ENCODE measurements at places on chromosomes 4 and X.

DNA sequence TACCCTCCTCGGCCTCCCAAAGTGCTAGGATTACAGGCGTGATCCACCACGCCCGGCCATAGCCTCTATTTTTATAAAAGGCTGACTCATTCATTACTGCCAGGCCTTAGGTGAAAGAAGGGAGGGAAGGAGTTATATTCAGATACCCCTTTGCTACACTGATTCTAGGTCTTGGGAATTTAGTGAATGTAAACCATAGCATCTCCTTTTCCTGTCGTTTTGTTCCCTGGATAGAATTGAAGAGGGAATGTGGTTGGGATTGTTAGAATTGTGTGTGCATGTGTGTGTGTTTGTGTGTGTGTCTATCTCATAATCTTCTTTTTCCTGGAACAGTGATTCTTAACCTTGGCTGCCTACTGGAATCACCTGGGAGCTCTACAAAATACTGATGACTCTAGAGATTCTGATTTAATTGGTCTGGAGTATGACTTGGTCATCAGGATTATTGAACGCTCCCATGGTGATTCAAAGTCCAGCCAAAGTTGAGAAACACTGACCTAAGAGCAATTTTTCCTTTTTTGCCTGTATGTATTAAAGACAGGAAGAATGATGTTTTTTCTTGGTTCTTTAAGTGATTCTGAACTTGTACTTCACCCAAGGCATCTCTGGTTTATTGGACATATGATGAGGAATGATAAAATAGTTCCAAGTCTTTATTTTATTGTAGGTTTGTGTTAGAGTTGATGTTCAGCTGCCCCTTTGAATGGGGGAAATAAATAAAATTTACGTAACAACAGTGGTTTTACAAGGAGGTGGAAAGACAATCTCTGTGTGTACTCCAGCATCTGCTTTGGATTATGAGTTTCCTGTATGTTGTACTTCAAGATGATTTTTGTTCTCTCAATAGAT, 37.0 kb downstream of the NAP1L5 start:
- peak; percentile 72 for DNase-seq

- no peak for DNase-seq
These were observed 151.9 kb downstream of the BMPR1B start for GRCh38 chr4:94909645-94910044.

GRCh38 chrX:112085149-112085548, 2.6 kb upstream of the TRPC5 start:
- DNase-seq, result no peak

GRCh38 chr4:122858705-122859104, 32.1 kb downstream of the FGF2 start:
- no peak for DNase-seq

GRCh38 chr4:71550220-71551165, 211.7 kb downstream of the SLC4A4 start:
- DNase-seq, result no peak

DNA sequence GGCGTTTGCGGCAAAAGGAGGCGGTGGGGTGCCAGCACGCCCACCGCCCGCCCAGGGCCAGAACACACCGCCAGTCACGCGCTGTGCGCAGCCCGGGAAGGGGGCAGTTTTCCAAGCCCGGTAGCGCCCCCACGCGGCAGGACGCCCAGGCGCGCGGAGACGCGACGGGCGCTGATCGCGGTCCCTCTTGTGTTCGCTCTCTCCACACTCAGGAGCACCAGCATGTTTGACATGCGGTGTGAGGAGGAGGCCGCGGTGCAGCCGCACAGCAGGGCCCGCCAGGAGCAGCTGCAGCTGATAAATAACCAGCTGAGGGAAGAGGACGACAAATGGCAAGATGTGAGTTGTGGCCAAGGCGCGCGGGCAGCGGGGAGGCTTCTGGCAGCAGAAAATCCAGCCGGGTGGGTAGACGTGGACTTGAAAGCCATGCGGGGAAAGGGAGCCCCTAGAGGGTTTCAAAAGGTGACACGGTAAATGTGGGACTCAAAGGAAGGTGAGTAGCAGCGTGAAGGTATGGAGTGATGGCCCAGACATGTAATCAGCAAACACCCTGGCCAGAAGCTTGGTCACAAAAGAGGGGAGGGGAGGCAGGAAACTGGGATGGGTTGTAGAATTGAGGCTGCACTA, 104.1 kb downstream of the PHOX2B start:
- DNase-seq, result peak; percentile 3

- DNase-seq, result no peak
These were observed 26.7 kb downstream of the PDS5A start for GRCh38 chr4:39950861-39951481.

Measured in fibroblast of gingiva (primary cell).